Stimulated activated CD4-positive, alpha-beta T cell treated with anti-CD3 and anti-CD28 coated beads, Interleukin-15, amount 100 ng/mL, for 48 hours (primary cell): ENCODE measurements at places on chromosomes 16 and 17.

DNA sequence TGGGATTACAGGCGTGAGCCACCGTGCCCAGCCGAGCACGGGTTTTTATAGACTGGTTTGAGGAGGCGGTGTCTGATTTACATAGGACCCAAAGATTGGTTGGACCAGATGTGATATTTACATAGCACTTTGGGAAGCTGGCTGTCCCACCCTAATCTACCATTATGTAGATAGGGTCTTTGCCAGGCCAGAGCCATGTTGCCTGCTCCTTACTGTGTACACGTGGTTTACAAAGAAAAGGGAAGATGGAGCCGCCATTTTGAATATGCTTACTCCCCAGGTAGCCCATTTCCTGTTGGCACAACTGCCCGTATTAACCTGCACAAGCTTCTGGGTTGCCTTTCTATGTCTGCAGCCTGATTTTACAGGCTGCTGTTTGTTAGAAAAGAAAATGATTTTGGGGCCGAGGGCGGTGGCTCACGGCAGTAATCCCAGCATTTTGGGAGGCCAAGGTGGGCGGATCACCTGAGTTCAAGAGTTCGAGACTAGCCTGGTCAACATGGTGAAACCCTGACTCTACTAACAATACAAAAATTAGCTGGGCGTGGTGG lies 89.9 kb upstream of the EEF2KMT start:
- DNase-seq, result no peak

DNA sequence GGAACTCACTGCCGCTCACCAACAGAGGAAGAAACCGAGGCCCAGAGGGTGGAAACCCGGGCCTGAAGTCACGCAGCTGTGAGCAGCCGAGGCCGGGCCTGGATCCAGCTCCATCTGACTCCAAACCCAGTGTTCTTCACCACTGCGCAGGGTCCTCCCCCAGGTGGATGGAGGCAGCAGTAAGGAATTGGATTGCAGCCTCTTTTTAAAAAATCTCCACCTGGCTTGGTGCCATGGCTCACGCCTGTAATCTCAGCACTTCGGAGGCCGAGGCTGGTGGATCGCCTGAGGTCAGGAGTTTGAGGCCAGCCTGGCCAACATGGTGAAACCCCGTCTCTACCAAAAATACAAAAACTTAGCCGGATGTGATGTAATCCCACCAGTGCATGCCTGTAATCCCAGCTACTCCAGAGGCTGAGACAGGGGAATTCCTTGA lies 177.2 kb downstream of the FOXL1 start:
- DNase-seq, result no peak

DNA sequence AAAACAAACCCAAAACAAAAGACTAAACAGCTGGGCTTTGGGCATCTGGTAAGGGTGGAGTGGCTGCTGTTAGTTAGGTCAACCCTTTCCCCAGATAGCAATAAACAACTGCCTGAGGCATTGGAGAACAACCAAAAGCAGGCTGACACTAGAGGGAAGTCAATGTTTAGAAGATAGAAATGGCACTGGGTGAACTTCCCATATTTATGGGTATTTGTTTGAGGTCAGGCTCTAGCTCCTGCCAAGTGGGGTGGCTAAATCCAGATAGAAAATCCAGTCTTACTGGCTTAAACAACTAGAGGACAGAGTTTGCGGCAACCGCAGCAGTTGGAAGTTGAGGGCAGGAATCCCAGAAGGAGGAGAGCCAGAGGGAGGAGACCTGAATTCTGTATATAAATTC lies 79.4 kb downstream of the SDK2 start:
- DNase-seq, result no peak

GRCh38 chr16:82735673-82736091 lies 108.9 kb downstream of the CDH13 start:
- DNase-seq, result no peak

GRCh38 chr17:13272296-13272695 lies 254.5 kb upstream of the ELAC2 start:
- no peak for DNase-seq

- DNase-seq, result no peak
Observed at GRCh38 chr17:2380226-2380922, 20.5 kb downstream of the MNT start.

DNA sequence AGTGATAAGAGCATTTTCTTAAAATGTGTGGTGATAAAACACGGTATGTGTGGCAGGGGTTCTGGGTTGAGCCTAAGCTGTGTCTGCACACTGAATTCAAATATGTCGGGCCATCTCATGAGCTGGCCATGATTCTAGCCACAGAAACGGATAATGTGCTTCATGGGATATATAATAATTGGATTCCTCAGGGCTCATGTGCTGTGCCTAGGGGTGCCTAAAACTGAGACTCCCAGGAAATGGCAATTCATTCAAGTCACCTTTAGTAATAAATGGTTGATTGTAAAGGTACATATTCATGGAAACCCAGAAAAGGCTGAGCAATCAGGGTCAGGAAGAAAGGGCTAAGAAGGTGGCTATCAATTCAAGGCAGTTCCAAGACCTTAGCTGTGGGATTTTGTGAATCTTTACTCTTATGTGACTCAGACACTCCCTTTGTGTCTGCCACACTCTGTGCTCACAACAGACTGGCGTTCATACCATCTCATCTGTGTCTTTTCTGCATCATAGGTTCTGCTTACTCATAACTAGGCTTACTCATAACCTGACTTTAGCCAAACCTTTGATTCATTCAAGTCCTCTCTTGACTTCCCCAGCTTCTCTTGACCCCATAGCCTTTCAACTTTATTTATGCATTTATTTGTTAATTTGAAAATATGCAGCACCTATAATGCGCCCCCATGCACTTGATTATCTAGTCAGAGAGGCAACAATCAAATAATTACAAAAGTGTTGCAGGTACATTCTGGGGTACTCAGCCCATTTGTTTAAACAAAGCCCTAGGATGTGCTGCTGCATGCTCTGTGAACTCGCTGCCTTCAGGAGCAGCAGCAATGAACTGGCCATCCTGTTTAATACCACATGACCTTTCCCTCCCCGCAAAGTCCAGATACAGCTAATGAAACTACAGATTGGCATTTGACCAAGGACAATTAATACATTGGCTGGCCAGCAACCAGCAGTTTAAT lies 28.4 kb upstream of the MED13 start:
- no peak for DNase-seq

GRCh38 chr16:74769586-74770190 lies 4.9 kb downstream of the FA2H start:
- no peak for DNase-seq

- DNase-seq, result no peak
Observed at GRCh38 chr16:87955302-87956097, 4.3 kb downstream of the BANP start.

GRCh38 chr16:82037666-82038065 lies 2.6 kb downstream of the HSD17B2 start:
- DNase-seq, result no peak

GRCh38 chr17:61449707-61450640 lies 2.2 kb upstream of the TBX4 start:
- no peak for DNase-seq

- no peak for DNase-seq
Observed at GRCh38 chr16:76194616-76195015, 82.6 kb upstream of the CNTNAP4 start.

DNA sequence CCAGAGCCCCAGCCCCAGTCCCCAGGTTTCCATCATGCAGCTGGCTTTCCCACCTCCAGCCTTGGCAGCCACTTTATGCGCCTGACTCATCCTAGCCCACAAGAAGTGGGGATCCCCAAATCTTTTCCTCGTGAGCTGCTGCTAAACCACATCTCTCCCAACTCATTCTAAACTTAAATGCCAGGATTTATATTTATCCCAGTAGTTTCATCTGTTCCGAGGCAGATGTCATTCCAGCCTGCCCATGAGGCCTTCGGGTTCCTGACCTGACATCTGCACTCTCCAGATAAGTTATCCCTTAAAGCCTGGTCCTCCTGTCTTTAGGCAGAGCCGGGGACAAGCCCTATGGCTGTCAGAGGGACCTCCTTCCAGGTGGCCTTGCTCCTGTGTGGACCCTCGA lies 16.6 kb downstream of the PLXDC1 start:
- DNase-seq, result no peak

- peak; percentile 84 for DNase-seq
Observed at GRCh38 chr17:7237761-7238419, 1.4 kb downstream of the PHF23 start.

GRCh38 chr16:19264123-19264673 lies 21.3 kb upstream of the CLEC19A start:
- no peak for DNase-seq

DNA sequence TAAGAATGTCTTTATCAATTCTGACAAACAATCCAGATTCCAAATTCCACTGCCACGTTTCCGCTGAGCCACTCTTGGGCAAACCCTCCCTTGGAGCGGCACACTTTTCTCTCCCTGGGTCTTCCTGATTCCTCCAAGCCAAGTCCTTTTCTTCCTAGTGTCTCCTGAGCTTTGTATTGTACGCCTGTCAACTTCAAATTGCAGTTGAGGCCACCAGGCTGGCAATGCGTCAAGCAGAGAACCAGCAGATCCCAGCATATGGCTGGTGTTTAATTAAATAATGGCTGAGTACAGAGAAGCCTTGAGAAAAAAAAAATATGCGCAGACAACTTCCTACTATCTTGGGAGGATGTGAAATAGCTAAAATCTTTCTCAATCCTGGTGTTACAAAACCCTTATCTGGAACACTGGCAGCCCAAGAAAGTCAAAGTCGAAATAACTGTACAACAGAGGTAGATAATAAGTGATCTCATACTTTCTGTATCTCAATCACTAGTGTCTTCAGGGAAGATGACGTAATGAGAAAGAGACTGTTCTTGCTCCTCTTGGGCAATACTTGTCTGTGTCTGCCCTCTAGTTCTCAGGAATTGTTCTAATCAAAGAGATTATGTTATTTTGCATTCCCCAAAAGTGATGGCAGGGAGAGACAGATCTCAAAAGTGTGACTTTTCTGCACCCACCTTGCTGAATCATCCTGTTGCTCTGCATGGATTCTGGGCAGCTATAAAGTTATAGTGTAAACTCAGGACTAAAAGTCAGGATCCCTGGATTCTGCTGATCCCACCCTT lies 15.0 kb downstream of the SMIM36 start:
- no peak for DNase-seq

- no peak for DNase-seq
Observed at GRCh38 chr17:20103454-20104446, 94.6 kb downstream of the SPECC1 start.

GRCh38 chr17:44024271-44024663 lies 9.5 kb upstream of the TMEM101 start:
- no peak for DNase-seq

GRCh38 chr17:43983515-43984411 lies 20.7 kb upstream of the NAGS start:
- DNase-seq, result no peak

DNA sequence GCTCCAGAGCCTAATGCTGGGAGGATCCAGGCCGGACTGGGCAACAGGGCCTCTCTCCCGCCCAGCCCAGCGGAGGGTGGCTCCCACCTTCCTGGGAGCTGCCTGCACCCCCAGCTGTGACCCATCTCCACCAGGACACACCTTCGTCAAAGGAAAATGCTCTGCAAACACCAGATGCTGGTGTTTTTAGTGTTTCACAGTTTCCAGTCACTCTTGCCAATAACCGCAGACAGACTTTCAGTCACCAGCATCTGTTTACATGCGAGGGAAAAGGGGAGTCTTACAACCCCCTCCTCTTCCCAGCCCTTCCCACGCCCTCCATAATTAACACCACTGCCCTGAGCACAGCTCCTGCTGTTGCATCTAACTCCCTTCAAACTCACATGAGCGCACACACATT lies 25.3 kb downstream of the KLHDC4 start:
- no peak for DNase-seq

- no peak for DNase-seq
Observed at GRCh38 chr16:14106457-14106856, 35.3 kb downstream of the MRTFB start.

- no peak for DNase-seq
Observed at GRCh38 chr16:82157836-82158235, 12.2 kb downstream of the MPHOSPH6 start.

GRCh38 chr17:57739402-57740234 lies 5.5 kb downstream of the CCDC182 start:
- no peak for DNase-seq

GRCh38 chr17:58176200-58176599 lies 9.4 kb downstream of the OR4D2 start:
- no peak for DNase-seq

DNA sequence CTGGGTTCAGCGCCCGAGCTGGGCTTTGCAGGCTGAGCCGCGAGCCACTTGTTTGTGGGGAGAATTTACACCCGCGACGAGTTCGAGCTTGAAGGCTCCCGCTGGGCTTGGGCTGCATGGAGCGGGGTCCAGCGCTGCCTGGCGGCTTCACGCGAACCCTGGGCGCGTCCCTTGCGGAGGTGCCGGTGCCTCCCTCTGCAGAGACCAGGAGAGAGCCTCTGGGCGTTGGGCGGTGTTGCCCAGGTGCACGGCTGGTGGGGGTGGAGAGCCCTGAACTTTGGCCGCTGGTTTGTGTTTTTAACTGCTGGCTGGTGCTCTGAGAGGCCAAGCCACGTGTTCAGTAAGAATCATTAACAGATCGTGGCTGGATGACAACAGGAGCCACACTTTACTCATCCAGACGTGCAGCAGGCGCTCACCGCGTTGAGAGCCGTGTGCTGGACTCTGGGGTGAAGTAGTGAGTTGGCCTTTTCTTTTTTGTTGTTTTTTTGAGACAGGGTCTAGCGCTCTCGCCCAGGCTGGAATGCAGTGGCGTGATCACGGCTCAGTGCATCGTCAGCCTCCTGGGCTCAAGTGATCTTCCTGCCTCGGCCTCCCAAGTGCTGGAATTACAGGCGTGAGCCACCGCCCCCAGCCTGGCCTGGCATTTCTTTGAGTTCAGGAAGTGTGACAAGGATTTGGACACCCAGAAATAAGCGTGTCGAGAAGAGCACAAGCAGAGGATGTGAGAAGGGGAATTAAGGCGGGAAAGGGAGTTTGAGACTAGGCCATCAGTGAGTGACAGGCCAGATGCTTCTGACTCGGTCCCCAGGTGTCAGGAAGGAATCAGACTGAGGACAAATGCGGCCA lies 827 bp downstream of the CDK10 start:
- no peak for DNase-seq

DNA sequence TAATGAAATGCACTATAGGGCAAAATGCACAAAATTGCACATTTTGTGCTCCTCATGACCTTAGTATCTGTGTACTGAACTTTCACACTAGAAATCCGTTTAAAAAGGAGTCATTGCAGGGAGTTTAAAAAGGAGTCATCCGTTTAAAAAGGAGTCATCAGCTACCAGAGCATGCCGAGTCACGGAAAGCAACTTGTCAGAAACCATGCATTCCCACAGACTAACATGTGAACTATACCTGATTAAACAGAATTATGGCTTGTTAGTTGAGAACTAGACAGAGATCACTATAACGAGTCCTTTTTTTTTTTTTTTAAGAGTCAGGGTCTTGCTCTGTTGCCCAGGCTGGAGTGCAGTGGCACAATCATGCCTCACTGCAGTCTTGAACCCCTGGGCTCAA lies 35.9 kb downstream of the SLC6A4 start:
- no peak for DNase-seq

- no peak for DNase-seq
Observed at GRCh38 chr16:11398851-11399250, 53.6 kb downstream of the RMI2 start.

DNA sequence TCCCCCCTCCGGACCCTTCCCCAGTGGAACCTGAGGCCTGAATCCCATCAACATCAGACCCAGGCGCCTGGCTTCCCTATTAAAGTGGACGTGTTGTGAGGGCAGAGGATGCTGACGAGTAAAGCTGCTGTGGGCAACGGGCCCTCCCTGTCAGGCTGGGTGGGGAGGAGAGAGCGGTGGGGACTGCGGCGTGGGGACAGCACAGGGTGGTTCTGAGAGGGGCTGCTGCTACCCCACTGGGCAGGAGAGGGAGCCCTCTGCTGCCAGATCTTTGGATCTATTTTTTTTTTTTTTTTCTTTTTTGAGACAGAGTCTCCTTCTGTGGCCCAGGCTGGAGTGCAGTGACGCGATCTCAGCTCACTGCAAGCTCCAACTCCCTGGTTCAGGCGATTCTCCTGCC lies 5.9 kb downstream of the CA5A start:
- no peak for DNase-seq
